ENCODE measurements at places on chromosomes 7 and 10.

GRCh38 chr10:24873281-24873683 lies 79.1 kb downstream of the PRTFDC1 start:
- DNase-seq: no peak

DNA sequence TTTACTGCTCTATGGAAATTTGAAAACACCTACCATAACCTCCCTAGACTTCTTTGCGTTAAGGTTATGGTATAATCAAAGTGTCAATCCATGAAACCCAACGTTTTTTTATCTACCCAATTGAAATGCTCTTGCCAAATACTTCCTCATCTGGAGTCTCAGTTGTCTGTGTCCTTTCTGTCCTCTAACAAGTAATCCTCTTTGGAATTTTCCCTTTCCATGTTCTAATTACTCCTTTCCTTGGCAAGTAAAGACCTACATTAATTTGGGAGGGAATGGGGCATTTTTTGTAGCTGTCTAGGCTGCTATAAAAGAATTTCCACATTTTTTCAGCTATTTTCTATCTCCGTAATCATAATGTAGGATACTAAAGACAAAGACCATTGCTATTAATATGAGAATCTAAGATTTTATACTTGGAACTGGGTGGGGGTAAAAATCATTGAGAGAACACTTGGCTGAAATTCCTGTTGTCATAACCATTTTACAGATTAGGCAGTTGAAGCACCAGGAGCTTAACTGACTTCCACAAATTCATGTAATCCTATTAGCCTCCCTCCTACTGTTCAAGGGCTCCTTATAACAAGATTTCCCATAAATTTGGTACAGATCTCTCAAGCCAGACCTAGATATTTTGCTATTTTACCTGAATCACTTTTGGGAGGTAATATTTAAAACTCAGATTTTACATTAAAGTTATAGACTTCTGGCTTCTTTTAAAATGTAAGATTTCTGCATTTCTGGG lies 1307.6 kb downstream of the XPNPEP1 start:
- no peak for DNase-seq

DNA sequence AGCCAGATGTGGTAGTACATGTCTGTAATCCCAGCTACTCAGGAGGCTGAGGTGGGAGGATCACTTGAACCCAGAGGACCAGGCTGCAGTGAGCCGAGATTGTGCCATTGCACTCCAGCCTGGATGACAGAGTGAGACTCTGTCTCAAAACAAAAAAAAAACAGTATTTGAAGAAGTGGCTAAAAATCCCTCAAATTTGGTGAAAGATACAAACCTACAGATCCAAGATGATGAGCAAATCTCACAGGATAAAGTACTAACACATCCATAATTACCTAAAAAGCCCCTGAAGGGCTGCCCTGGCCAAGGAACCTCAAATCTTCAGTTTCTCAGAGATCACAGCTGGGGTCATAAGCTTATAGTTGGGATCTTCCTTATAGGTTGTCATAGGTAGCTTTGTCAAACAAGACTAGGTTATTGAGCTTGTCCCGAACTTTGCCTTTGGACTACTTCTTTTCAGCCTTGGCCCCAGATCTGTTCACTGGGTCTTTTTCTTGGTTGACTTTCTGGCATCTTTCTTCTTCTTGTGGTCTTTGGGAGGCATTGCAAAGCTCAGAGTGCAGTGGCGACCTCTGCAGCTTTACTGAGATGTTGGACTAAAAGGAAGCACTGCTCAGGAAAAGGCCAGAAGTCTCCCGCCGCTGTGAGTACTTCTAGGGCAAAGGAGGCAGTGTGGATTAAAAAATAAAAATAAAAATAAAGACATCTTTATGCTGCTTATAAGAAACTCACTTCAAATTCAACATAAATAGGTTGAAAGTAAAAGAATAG lies 28.6 kb upstream of the SAR1A start:
- no peak for DNase-seq

DNA sequence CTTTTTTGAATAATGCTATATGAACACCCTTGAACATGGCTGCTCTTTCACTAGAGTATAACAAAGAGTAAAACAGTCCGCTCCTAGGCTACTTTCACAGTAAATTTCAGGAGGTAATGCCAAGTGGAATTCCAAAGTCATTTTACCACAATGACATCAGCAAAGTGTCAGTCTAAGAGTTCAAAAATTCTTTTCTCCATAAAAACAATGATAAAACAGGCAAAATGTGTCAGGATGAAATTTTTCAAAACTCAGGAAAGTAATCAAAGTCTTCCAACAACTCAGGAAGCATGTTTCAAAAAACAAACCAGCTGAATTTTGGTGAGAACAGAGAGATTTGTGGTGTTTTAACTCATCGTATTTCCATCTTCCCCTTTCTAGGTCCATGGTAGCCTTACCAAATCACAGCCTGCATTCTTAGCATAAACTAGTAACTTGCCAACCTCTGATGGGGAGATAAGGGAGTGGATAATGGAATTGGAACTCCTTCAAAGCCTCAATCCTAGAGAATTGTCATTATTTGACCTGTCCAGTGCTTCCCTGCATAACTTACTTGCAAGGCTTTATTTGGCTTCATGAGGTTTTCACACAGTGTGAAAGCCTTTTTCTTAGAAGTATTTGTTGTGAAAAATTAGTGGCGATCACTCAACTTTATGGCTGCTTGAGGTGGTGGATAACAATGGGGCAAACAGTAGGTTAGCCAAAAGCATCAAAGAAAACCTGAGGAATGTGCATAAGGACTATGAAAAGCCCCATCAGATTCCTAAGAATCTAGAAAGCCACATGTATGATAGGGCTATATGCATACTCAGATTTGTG lies 302.7 kb downstream of the HDAC9 start:
- no peak for DNase-seq

DNA sequence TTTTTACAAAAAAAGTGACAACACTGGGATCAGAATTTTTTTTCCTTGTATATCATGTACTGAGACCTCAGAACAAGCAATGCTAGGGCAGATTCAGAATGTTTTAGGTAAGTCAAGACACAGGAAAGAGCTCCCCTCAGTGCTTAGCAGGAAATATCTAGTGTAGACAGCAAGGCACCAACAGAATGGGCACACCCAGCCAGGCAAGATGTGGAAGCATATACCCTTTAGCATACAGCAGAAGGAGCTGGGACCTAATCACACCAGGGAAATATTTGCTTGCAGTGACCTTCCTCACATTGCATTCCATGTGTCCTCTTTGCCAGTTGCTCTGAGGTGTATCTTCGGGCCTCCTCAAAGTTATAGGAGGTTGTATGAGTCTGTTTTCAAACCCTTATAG lies 497.6 kb upstream of the LRRN3 start:
- DNase-seq: no peak

DNA sequence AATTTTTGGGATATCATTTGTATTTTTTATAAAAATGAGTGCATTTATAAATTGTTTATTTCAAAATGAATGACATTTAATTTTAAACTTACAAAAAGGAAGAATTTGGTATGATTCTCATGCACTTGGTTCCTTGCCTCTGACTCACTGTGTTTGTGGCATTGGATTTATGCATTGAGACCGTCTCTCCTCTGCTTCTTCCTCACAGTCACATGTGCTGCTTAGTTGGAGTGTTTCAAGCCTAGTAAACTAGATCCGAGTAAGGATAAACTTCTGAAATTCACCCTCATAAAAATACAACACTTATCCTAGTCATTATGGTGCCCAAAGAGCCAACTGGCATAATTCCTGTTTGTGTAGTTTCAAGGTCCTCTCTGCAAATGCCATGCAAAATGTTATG lies 19.1 kb upstream of the FZD8 start:
- DNase-seq: no peak

Data from stimulated activated naive CD4-positive, alpha-beta T cell (primary cell).